ENCODE measurements at places on chromosomes 2 and 18. TPM values are rescaled to one million over a fixed set of nuclear protein-coding genes. Genes with fewer than 3 reads are reported as not detected.

TMEM37 gene
- 28.5 TPM for total RNA-seq

TRIM54 gene
- total RNA-seq, result not detected

REG3A gene
- total RNA-seq, result not detected

DNA sequence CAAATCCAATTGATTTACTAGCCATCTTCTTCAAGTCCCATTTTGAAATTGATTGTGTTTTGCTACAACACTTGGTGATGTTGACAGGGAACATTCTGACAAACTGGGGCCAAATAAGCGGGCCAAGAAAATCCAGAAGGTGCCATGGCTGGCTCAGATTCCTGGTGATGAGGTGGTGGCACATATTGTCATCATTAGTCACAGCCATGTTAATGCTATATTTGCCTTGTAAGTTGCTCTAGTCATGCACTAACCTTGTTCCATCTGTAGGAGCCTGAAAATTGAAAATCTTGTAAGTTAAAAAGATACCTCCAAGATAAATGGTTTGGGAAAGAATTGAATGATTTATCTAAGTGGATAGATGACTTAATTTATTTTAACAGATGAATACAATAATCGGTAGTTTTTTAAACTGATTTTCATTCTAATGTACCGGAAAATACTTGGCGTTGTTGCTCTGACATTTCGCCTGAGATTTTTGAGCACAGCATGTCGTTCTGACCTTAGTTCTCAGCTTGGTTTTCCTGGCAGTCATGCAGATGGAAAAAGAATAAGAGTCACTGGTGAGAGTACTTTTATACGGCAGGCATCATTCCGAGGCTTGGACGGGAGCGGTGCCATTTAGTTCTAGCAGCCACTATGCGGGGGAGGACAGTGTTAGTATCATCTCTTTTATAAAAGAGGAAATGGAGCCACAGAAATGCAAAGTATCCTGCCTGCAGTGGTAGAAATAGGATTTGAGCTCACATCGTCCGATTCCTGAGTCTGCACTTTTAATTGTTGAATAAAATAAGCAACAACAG lies 133.9 kb downstream of the ZNF532 start:
- no peaks in the 10 kb centered on the region for H3K36me3 ChIP-seq
- no peak overlapping the region for H3K4me3 ChIP-seq
- DNase-seq, result no peak
- H3K27ac ChIP-seq, result peak overlapping the region; percentile 58
- H3K27me3 ChIP-seq, result no peaks in the 10 kb centered on the region

DNA sequence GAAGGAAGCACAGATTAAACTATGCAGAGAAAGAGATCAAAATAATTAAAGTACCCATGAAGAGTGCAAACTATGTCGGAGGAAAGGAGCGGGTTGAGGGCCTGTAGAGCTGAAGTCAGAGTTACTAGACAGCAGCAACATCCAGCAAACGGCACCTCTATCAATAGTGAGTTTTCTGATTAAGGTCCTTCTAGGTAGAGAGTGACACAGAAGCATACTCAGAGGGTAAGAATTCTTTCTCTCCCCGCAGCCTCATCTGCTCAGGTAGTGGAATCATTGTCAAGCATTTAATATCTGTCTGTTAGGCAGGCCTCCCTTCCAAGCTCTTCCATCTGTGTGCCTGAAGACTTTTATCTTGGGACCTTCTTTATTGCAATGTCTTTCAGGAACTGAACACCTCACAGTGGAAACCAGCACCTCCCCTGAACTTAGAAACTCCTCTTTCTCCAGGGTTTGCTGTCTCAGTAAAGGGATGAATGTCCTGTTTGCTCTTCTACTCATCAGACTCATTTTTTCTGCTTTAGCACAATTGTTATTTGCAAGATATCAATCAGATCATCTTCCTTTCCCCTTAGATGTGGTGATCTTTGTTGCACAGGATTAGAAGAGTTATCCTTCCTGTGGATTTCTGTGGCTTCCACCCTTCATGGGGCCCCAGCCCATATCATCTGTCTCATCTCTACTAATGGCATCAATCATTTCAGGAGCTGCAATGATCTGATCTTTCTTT lies 28.8 kb downstream of the SP140 start:
- no peaks in the 10 kb centered on the region for H3K4me1 ChIP-seq
- no peak overlapping the region for H3K4me3 ChIP-seq
- H3K27me3 ChIP-seq, result no peaks in the 10 kb centered on the region
- no peak overlapping the region for H3K27ac ChIP-seq
- no peaks in the 10 kb centered on the region for H3K36me3 ChIP-seq
- DNase-seq, result no peak

DNA sequence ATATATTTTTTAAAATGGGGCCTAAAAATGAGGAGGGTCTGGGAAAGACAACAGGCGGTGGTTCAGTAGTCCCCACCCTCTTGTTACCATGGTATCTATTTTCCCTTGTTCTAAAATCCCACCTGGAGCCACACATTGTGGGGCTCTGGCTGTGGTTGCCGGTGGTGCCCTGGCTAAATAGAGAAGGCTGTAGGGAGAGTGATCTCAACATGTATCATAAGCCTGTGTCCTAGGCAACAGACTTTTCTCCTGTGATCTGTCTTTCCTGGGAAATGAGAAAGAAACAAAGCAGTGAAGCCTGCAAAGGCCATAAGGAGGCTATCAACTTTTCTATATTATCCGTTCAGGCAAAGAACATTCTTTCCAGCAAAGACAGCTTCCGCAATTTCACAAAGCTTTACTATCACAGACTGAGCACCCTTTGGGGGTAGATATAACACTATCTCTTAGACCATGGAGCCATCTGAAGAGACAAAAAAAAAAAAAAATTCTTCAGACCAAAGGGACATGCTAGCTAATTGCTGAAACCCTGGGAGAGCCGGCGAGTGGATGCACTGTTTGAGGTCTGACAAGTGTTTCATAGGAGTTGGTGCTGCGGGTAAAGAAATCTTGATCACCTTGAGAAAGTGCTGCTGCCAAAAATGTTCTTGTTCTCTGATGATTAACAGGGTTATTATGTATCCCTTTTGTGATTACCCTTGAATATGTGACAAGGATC lies 879.2 kb upstream of the DDX18 start:
- no peak for DNase-seq
- H3K36me3 ChIP-seq, result no peaks in the 10 kb centered on the region

- H3K4me1 ChIP-seq, result no peaks in the 10 kb centered on the region
- no peaks in the 10 kb centered on the region for H3K36me3 ChIP-seq
- no peak overlapping the region for H3K27ac ChIP-seq
- no peak for DNase-seq
- H3K4me3 ChIP-seq, result no peak overlapping the region
These were observed 885.7 kb downstream of the DCC start for GRCh38 chr18:53225567-53226325.

DNA sequence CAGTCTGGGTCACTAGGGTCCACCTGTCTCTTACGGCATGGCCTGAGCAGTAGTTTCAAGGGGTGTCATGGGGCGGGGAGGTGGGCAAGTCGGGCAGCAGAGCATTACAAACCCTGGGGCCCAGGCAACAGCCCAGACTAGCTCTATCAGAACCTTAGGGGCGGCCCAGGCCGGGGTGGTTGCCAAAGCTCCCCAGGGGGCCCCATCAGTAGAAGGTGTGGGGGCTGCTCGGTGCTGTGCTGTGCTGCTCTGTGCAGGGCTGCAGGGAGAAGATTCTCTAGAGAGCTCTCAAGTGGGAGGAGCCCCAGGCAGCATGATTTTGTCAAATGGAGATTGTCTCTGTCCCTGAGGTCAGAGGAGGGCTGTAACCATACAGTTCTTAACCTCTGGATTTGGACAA lies 36.4 kb upstream of the SLC14A1 start:
- H3K27ac ChIP-seq, result peak overlapping the region; percentile 54
- H3K4me3 ChIP-seq, result peak overlapping the region; percentile 13
- H3K36me3 ChIP-seq, result no peaks in the 10 kb centered on the region

DNA sequence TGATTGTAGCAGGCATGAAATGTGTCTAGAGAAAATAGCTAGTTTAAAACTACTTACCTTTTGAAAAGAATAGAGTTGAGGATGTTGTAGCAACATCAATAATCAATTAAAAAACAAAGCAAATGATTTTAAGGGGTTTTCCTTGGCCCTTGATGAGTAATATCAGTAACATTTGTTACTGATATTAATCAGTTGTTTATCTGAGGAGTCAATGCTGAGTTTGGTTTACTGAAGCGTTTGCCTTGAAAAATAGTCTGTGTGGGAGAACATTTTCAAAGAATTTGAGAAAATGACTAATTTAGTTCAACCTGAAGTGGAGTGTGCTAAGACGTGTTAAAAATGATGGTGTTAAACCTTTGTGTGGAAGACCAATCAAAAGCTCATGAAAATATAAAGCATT lies 9.3 kb downstream of the PTH2R start:
- H3K4me1 ChIP-seq, result no peaks in the 10 kb centered on the region
- no peaks in the 10 kb centered on the region for H3K27me3 ChIP-seq
- no peak overlapping the region for H3K27ac ChIP-seq
- H3K36me3 ChIP-seq, result no peaks in the 10 kb centered on the region

DNA sequence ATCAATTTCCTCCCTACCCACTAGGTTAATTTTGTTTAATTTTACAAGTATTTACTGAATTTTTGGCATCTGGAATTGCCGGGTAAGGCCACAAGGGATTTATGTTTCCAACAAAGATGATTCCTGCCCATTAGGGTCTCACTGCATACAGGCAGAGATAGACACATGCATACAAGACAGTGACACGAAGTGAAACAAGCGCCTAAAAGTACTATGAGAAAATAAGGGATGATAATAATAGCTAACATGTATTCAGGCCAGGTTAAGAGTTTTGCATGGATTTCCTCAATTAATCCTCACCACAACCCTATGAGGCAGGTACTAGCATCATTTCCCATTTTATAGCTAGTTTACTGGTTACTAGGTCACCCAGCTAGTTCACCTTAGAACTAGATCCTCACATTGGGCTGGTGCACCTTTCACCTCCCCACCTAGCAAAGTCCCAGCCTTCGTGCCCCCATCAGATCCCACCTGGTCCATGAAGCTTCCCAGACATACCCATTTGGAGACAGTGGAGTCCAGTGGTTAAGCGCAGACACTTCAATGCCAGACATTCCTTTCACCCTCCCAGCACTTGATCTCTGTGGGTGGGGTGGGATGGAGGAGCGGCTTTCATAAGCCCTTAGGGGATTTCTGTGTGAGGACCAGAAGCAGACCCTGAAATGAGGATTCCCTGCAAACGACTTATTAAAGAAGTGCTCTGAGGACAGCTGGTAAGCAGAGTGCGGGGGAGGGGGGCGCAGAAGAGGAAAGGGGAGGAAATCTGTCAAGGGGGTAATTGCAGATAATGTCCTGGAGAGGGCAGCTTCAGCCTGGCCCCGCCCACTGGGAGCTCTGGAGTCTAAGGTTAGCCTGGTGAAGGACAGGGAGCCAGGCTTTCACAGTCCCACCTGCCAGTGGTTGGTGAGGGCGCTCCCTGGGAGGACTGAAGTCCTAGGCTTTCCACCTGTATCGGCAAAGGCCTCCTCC lies 5.8 kb upstream of the DGUOK start:
- H3K4me3 ChIP-seq, result no peak overlapping the region
- no peak overlapping the region for H3K27ac ChIP-seq
- DNase-seq, result no peak
- H3K4me1 ChIP-seq, result peaks cover 6% of the 10 kb centered on the region
- H3K27me3 ChIP-seq, result no peaks in the 10 kb centered on the region

DNA sequence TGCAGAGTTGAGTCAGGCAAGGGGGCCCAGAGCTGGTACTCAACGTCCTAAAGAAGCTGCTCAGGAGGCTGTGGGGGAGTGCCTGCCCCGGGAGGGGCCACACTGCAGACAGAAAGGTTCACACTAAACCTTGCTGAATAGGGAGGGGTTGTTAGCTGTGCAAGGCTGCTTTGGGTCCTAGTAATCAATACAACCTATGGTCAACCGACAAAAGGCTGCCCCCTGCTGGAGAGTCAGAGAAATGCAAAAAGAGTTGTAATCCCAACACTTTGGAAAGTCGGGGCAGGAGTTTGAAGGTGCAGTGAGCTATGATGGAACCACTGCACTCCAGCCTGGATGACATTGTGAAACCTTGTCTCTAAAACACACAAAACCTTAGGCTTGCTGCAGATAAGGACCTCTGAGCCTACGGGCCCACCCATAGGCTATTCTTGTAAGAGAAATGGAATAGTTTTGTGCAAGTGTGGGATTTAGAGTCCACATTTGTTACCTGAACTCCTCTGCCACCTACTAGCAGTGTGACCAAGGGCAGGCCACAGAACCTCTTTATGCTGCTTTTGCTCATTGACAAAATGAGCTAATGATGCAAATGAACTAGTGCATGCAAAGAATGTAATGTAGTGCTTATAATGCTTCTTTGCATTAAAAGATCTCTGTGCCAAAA lies 81.5 kb downstream of the PRPF40A start:
- no peaks in the 10 kb centered on the region for H3K27me3 ChIP-seq
- H3K36me3 ChIP-seq, result peaks cover 62% of the 10 kb centered on the region
- no peak overlapping the region for H3K27ac ChIP-seq
- no peak overlapping the region for H3K4me3 ChIP-seq
- peak; percentile 52 for DNase-seq
- H3K4me1 ChIP-seq, result peaks cover 9% of the 10 kb centered on the region

DNA sequence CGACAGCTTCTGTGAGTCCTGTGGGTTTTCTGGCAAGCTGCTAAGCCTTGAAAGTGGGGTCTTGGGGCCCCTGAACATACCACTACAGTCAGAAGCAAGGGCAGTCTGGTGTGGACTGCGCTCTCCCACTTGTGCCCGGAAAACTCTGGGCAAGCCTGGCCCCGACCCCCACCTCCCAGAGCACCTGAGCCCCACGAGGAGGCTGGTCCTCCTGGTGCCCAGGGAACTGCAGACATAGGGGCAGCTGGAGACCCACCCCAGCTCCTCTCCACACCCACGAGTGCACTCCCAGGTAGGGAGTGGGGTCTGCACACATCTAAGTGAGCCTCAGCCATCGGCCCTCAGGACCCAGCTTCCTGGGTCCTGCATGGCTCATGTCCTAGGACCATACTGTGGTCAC lies 16.2 kb upstream of the GPC1 start:
- H3K27ac ChIP-seq, result no peak overlapping the region
- DNase-seq, result no peak
- no peaks in the 10 kb centered on the region for H3K4me1 ChIP-seq

- H3K27ac ChIP-seq, result no peak overlapping the region
- H3K4me1 ChIP-seq, result no peaks in the 10 kb centered on the region
- no peak overlapping the region for H3K4me3 ChIP-seq
- no peaks in the 10 kb centered on the region for H3K36me3 ChIP-seq
- no peak for DNase-seq
- H3K27me3 ChIP-seq, result no peaks in the 10 kb centered on the region
These were observed 222.6 kb upstream of the SPRED2 start for GRCh38 chr2:65655000-65655399.

DNA sequence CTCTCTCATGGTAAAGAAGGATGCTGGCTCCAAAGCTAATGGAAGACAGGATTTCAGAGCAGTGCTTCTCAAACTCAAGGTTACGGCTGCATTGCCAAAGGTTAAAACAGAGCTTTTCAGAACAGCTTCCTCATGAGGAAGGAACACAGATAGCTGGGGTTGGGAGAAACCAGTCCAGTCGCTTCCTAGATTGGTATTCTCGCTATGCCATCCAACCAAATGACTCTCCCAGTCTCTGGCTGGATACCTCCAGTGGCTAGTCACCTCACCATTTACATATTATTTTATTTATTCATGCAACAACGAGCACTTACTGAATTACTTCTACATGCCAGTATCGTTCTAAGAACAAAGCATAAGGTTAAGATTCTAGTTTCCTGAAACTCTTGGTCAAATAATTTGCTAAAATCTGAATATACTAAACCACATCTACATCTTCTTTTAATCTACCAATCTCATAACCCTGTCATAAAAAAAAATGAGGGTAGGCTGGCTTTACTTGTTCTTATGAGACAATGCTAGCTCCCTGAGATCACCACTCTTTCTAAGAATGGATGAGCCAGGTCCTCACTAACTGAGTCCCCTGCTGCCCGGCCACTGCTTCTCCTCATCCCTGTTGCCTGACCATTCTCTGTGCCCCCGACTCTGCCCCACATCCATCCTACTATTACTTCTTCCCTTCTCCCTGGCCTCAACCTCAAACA lies 20.4 kb downstream of the KDSR start:
- peaks cover 30% of the 10 kb centered on the region for H3K36me3 ChIP-seq
- no peaks in the 10 kb centered on the region for H3K4me1 ChIP-seq
- H3K27me3 ChIP-seq, result no peaks in the 10 kb centered on the region
- no peak overlapping the region for H3K4me3 ChIP-seq
